ENCODE measurements at places on chromosomes 5 and 9.

- no peak for DNase-seq
Observed at GRCh38 chr9:76219560-76220151, 174.6 kb downstream of the RFK start.

DNA sequence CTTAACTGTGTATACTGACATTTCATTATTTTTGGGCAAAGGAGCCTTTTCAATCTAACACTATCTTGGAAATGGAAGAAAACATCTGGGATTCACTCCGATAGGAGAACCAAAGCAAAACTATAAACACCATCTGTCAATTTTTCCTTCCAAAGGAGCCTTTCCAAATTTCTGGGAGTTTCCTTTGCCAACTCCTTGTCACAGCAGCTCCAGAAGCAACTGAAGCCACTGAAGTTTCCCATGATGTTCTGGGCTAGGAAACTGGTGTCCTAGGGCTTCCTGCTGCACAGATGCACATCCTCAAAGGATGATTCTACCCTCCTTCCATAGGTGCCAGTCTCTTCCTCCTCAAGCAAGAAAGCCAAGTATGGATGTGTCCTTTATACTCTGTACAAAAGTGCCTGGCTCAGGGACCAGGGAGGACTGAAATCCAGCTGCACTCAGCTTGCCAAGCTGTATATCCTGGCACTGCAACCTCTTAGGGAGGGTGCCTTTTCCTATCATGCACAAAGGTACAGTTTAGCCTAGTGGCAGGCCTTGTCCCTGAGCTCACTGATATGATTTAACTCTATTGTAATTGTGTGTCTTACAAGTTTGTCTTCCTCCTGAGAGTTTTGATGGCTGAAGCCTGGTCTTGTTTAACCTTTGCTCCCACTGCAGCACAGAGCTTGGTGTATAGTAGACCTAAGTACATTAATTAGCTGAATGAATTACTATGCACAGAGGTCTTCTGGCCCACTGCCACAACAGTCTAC lies 8.4 kb upstream of the UBAP1 start:
- no peak for DNase-seq

- DNase-seq, result no peak
Observed at GRCh38 chr5:133132717-133133116, 80.9 kb downstream of the HSPA4 start.

DNA sequence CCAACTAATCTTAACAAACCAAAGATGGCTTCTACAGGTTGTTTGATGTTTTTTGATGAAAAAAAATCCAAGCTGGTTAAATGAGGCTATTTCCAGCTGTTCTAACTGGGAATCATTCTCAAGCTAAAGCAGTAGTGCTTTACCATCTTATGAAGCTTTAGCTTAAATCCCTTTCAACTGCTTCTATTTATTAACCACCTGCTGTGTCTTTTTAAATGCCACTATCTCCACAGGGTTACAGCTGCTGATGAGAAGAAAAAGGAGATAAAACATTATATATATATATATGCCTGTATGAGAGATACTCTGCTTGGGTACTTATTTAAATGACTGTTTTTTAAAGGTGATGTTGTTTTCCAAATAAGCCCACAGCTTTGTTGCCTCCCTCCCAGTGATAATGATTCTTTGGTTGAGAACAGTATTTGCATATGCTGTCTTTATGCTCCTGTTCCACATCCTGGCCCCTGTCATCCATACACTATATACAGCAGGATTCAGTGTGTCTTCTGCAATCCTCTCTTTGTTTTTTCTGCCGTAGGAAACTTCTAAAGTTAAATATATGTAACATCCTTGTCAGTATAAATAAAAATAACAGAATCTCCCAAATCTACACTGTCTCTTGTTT lies 164.0 kb downstream of the PAM start:
- no peak for DNase-seq

DNA sequence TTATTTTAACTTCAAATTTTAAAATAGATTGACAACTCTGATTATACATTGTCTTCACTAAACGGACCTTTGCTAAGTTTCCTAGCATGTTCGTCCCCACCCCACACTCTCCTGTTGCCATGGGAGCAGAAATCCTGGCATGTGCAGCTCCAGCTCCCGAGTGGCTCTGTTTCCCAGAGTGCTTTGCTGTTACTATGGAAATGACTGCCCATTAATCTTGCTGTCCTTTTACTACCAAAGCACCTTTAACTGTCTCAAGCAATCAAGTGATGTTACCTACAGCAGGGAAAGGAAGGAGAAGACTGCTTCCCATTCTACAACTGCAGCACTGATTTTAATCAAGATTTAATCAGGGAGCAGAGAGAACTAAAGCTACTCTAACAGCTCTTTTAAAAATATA lies 212.0 kb upstream of the KIF2A start:
- DNase-seq, result no peak

DNA sequence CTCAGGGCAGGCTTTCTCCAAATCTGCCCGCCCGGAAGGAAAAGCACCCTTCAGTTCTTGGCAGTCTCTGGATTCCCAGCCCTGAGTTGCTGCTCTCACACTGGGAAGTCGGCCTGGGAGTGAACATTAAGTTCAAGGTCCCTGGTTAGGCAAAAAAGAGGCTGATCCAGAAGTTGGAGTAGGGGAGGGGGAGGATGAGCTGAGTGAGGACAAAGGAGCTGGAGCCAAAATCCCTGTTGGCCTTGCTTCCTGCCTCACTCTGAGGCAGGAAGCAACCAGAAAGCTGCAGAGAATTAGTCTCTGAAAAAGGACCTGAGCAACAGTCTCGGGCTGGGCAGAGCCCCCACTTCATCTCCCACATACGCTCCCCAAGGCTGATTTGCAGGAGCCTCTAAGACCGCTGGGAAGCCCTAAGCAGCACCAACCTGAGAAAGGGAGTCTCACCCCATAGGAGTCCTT lies 15.0 kb upstream of the RPS14 start:
- DNase-seq, result no peak

DNA sequence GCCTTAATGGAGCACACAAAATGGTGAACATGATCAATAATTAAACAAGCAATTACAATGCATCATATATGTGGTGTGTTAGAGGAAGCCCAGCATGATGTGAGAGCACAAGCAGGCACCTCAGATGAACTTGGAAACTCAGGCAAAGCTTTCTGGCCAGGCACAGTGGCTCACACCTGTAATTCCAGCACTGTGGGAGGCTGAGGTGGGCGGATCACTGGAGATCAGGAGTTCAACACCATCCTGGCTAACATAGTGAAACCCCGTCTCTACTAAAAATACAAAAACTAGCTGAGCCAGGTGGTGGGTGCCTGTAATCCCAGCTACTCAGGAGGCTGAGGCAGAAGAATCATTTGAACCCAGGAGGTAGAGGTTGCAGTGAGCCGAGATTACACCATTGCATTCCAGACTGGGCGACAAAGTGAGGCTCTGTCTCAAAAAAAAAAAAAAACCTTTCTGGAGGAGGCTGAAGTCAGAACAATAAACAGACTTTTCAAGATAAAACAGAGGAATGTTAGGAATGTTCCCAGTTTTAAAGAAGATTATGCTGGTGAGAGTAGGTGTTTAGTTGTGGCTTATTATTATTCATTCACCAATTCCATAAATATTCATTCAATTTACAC lies 159.4 kb downstream of the CEMIP2 start:
- no peak for DNase-seq

GRCh38 chr5:8239198-8239597 lies 370.2 kb downstream of the MTRR start:
- no peak for DNase-seq

DNA sequence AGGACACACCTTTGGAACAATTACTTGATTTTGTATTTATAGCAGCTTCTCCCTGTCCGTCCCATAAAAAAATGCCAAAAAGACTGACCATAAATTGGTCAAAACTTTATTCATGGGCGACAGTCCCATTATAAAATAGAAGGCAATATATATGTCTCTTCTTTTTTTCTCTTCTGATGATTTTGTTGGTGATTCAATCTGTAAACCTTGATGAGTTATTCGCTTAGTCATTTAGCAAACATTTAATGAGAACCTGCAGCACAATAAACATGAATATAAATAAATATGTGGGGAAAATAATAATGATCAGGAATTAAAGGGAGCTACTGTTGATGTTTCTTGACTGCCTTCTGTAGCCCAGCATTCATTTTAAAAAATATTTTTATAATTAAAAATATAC lies 356.4 kb upstream of the ACTBL2 start:
- no peak for DNase-seq

DNA sequence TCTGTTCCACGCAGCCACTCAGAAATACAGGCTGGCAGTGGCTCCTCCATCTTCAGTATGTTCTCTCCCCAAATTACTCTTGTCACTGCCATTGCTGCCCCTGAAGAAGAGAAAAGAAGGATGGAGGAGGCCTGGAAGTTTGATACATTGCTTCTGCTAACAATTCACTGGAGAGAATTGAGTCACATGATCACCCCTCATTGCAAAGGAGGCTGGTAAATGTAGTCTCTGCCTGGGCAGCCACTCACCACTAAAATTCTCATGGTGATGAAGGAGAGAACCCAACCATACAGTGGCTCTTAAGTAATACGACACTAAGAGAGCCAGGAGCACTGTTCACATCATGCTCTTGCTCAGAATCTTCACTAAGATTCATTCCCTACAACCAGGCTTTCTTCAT lies 112.0 kb downstream of the DOCK8 start:
- DNase-seq, result no peak

GRCh38 chr9:98997604-98998003 lies 53.9 kb downstream of the COL15A1 start:
- DNase-seq, result no peak

All from activated naive CD4-positive, alpha-beta T cell (primary cell).